ENCODE measurements at places on chromosomes 6 and 20.

GRCh38 chr20:62923669-62924441 is 2.5 kb downstream of the DIDO1 start:
- no peak for DNase-seq

- DNase-seq: peak; percentile 83
Measured at GRCh38 chr6:153090241-153090930, 40.7 kb downstream of the RGS17 start.

- DNase-seq: peak; percentile 17
Measured at GRCh38 chr6:167826896-167827582, at the start of gene AFDN. TSS of gene AFDN (plus strand) at chr6:167826911. CDS start at chr6:167827133, 222 bp downstream.

DNA sequence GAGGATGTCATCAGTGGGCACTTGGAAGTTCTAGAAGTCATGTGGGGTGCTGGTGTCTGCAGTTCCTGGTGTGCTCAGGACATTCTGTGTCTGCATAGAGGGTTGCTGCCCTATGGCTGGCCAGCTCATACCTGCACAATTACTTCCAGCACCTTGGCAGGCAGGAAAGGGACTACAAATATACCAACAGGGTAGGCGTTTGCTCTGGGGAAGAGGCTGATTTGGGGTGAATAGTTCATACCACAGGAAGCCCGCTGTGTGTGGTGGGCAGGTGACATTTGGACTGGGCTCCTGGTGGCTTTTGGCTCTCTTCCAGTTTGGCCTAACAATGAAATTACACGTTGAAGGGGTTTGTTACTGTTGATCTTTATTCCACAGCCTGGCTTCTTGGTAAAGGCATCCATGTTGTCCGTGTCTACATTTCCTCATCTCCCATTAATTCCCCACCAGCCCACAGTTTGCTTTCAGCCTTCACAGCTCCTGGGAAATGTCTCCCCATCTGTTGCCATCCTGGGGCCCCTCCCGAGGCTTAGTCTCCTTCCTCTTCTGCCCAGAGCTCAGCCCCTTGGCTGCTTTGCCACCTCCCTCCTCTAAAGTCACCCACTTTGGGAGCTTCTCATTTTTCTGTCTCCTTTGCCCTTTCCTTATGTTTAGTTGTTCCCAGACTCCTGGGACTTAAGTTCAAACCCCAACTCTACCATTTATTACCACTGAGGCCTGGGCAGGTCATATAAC is 88.1 kb downstream of the RSPH3 start:
- DNase-seq: no peak

- no peak for DNase-seq
Measured at GRCh38 chr6:138242987-138243592, 24.8 kb upstream of the PBOV1 start.

- no peak for DNase-seq
Measured at GRCh38 chr6:45786355-45786781, 229.3 kb downstream of the CLIC5 start.

- no peak for DNase-seq
Measured at GRCh38 chr6:65402564-65402963, 304.5 kb downstream of the EYS start.

GRCh38 chr6:157304899-157305663 is 18.2 kb downstream of the TMEM242 start:
- no peak for DNase-seq

GRCh38 chr6:112475083-112475482 is 128.0 kb downstream of the RFPL4B start:
- peak; percentile 75 for DNase-seq

DNA sequence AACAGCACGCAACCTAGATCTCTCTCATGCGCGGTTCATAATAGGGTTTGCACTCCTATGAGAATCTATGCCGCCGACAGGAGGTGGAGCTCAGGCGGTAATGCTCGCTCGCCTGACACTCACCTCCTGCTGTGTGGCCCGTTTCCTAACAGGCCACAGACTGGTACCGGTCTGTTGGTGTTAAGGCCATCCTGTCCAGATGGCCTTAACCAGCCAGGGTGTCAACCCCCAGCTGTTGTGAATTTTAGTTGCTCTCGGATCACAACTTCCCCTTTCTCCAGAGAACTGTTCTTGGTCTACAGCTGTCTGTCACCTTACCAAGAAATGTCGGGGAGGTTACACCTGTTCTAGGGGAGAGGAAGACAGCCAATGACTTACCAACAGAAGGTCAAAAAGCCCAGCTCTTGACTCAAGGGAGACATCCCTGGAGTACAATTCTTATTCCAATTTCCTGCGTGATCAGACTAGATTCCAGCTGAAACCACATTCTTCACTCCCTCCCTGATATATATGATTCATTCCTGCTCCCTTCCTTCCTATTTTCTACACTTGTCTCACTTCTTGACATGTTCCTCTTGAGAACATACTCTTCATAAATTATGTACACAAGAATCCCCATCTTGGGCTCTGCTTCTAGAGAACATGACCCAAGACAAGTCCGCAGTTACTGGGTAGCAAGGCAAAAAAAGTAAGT is 23.1 kb upstream of the DNAAF9 start:
- no peak for DNase-seq

DNA sequence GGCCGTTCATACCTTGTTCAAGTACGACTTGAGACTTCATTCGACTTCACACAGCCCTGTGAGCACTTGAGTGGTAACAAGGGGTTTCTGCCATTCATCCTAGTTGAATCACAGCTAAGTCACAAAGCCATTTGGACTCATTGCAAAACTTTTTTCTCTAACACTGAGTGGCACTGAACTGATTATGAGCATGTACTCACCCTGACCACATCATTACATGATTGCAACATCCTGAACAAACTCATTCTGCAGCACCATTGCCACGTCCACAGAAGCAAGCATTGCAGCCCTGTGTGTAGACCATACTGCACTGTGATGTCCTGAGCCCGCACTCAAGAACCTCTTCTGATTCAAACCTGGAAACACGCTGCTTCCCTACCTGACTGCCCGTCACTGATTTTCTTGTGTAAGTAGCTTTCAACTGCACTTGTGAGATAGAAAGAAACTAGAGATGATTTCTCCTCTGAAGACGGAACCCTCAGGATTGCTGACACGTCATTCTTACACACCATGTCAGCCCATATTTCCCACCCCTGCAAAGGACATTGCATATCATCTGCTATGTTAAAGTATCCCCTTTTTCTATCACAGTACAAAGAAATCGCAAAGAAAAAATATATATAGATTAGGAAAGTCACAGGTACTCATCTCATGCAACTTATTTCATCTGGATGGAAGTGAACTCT is 81.6 kb downstream of the C6orf118 start:
- DNase-seq: peak; percentile 68

DNA sequence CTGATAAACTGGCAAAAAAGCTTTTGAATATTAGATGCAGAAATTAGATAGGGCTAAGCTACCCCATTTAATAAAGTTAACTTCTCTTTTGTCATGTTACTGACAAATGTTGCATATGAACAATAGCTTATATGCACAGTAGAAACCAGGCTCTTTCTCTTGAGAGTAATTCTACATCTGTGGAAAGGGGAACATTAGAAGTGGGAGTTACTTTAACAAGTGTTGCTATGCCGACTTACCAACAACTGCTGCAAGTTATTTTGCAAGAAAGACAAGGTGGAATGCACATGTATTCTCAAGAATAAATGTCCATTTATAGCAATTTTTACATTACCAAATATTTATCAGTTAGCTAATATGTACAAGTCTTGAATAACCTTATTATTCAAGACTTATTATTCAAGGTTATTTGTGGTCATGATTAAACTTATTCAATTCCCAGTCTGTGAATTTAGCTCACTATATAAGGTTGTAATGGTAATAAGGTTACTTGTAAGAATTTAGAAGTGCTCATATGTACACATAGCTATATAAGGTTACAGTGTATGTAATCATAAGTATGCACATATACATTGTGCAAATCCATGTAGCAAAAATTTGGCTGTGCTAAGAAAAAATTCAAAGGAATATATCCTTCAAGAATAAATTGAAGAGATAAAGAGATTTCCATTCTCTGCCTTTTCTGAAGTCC is 38.3 kb downstream of the ADGRG6 start:
- no peak for DNase-seq

GRCh38 chr20:62837790-62838127 is 20.9 kb downstream of the COL9A3 start:
- DNase-seq: no peak

GRCh38 chr6:144294016-144294415 is 8.9 kb downstream of the UTRN start:
- peak; percentile 94 for DNase-seq

- no peak for DNase-seq
Measured at GRCh38 chr6:165183496-165184140, 125.8 kb downstream of the C6orf118 start.

DNA sequence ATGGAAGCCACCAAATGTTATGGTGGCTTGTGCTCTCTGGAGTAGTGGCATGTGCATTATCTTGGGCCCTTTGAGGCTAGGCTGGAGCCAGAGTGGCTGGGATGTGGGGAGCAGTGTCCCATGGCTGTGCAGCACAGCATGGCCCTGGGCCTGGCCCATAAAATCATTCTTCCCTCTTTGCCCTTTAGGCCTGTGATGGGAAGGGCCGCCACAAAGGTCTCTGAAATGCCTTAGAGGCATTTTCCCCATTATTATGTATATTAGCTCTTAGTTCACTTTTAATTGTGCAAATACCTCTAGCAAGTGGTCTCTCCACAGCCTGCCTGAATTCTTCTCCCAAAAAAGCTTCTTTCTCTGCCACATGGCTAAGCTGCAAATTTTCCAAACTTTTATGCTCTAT is 297.3 kb upstream of the IRAK1BP1 start:
- DNase-seq: no peak

DNA sequence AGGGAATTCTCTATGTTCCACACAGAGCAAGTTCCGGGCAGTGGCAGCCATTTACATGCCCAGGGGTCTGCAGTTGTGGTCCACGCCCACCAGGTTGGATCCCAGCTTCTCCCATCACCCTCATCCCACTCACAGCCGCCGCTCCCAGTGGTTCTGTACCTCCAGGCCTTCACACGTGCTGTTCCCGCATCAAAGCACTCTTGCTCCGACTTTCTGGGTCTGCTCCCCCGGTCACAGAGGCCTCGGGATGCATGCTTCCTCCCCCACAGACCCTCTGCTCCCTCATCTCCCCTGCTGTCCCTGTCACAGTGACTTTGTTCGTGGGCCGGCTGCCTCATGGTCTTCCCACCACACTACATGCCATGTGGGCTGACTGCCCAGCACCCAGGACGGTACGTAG is 332.5 kb downstream of the TAF4 start:
- no peak for DNase-seq

GRCh38 chr6:111804627-111805235 is 68.5 kb downstream of the FYN start:
- peak; percentile 94 for DNase-seq

- DNase-seq: no peak
Measured at GRCh38 chr6:157500022-157500421, 119.0 kb downstream of the ZDHHC14 start.

DNA sequence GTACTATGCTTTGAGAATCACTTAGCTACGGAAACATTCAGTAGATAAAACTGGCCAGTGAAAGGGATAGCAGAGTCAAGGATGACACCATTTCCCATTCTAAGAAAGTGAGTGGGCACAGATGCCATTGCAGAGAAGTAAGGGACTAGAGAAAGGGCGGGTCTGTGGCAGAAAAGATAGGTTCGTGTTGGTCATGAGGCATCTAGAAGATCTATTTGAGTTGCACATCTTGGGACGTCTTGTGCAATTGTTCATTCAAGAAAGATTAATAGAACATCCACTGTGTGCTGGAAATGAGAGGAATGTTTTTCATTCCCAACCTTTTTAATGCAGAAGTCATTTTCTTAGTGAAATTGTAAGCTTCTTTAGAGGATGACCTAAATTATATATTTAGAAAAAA is 161.7 kb downstream of the PLCB1 start:
- DNase-seq: peak; percentile 51

DNA sequence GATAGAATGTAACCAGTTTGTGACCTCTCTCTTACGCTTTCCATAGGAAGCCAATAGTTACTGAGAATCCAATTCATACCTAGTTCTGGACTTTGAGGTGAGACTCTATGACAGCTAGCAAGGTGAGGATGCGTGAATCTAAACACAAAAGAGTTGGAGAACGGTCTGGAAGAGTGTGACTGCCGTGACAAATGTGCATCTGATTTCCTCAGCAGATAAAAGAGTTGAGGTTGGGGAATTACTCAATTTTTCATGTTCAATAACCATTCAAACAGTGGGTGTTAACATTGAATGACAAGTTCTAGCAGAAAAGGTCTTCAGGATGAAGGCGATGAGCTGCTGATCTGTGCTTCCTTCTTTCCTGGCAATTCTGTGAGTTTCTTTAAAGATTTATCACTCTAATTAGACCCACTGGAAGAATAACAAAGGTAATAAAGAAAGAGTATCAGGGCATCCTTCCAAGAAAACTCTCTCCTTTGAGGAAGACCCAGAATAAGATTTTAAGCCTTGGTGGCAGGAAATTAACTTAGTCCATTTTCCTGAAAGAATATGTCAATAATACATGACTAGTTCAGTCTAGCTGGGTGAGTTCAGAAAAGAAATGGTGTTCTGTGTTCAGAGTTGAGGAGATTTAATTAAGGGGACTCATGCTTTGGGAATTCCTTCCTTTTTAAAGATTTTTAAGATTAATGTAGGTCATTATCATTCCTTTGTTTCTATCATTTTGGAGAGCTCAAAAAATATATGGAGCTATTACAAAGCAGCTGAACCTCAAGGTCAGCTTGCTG is 24.5 kb downstream of the KIF3B start:
- no peak for DNase-seq

DNA sequence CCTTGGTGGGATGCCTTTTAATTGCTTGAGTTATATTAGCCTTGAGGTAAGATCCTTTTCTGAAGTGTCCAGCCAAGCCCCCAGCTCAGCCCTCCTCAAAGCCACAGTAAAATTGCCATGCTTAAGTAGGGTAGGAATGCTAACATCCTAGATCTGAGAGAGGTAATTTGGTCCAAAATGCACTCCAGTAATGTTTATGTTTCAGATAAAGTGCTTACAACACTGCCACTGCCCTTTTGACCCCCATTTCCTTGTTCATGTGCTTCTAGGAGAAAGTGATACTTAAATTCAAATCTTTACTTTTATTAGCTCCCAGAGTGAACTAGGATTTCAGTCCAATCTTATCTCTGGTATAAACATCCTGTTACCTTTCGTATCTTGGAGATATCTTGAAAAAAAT is 318.0 kb downstream of the BMP2 start:
- DNase-seq: peak; percentile 43

DNA sequence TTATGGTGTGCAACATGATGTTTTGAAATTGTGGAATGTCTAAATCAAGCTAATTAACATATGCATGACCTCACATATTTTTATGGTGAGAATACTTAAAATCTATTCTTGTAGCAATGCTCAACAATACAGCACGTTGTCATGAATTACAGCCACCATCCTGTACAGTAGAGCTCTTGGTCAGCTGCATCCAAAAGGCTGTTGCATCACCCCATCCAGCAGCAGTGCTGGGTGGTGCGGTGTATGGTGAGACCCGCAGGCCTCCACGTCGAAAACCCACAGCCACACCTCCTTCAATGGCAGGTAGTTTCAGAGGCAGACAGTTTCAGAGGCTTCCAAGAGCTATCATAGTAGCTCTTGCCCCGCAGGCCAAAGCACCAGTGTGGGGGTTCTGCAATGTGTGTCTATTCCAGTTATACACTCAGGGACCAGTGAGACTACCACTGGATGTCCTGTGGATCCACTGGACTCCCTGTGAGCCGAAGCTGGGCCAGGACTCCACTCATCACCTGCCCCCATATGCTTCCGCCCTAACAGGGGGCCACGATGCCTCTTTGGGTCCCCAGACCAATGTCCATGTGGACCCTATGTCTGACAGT is 23.4 kb downstream of the PACSIN1 start:
- DNase-seq: peak; percentile 28
